ENCODE measurements at places on chromosomes 7 and 10.
A peak's percentile ranks its signal among the peaks of the same experiment; 100 is the strongest.

DNA sequence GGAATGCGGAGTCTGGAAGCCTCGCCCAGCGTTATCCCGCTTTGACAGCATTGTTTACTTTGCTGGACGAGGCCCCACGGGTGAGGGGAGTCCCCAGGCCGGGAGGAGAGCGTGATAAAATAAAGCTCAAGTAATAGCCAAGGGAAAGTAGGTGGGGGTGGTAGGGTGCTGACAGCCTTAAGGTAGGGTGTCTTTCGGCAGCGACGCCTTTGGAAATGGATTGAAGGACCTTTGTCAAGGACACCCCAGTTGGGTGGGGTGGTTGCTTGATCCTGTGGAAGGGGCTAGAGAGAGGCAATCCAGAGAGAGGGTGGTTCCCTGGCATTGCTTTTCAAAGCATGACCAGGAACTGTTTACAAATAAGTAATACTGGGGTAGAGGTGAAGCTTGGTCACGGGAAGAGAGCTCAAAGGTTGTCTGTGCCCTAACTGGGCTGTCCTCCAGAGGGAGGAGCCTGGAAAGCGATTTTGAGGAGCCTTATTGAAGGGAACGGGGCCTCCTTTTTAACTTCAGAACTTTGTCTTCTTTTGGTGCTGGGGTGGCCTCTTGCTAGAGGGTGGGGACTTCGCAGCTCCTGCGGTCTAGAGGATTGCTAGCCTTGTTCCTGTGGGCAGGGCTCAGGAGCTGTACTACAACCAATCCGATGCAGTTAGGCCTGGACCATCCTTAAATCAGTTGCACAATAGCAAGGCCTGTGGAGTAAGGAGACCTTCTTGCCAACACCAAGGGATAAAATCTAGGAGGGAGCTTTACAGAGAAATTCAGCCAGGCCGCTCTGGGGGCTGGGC is 1.3 kb downstream of the EIF4EBP2 start:
- DNase-seq, result peak; percentile 44

DNA sequence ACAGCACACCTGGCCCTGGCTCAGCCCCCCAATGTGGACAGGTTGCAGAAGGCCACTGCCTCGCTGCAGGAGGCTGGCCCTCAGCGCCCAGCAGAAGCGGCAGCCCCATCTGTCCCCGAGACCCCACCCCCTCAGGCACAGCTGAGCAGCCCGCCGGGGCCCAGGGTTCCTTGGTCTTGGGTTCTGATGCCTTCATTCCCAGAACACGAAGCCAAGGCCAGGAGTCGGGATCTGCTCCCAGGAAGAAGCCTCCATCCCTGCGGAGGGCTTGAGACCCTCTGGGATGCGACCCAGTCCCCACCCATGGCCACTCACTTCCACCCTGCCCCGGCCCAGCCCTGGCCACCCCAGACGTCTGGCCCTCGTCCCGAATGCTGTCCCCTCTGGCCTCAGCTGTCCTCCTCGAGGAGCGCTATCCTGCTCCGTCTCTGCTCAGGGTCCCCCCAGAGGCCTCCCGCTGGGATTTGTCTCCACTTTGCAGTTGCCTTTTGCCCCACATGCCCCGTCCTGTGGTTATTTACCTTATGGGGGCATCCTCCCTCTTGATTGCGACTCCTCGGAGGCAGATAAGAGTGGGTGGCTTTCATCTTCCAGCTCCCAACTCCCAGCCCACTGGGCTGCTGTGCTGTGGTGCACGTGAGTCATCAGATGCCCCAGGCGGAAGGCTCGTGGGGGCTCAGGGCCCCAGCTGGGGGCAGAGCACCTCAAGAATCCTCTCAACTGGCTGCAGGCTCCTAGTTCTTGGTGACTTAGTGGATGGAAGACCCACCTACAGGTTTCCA is 97.5 kb downstream of the MKI67 start:
- DNase-seq, result no peak

DNA sequence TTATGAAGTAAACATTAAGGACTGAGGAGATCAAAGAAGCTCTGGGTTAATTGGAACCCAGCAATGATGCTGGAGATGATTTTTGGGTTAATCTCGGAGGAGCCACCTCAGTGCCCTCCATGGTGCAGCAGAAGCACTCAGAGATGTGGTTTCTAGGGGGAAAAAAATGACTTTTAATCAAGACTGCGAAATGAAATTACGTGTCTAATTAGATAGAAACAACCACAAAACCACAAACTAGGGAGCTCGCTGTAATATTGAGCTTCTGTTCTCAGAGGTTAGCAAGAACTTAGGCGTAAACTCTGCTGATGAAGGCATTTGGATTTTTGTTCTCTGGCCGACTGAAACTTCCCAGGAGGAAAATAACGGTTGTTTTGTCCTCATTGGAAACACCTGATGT is 319.0 kb downstream of the GRID1 start:
- DNase-seq, result peak; percentile 25

GRCh38 chr7:137243741-137244140 is 99.8 kb downstream of the PTN start:
- DNase-seq, result no peak

GRCh38 chr10:931326-932318 is at the start of gene LARP4B:
TSS of gene LARP4B (minus strand) at chr10:931705. CDS start at chr10:885721, 45,984 bp downstream.
- DNase-seq, result peak; percentile 96
